C1 segment of cervical spinal cord (tissue), 14 donors: ENCODE measurements at places on chromosomes 1 and 21.

DNA sequence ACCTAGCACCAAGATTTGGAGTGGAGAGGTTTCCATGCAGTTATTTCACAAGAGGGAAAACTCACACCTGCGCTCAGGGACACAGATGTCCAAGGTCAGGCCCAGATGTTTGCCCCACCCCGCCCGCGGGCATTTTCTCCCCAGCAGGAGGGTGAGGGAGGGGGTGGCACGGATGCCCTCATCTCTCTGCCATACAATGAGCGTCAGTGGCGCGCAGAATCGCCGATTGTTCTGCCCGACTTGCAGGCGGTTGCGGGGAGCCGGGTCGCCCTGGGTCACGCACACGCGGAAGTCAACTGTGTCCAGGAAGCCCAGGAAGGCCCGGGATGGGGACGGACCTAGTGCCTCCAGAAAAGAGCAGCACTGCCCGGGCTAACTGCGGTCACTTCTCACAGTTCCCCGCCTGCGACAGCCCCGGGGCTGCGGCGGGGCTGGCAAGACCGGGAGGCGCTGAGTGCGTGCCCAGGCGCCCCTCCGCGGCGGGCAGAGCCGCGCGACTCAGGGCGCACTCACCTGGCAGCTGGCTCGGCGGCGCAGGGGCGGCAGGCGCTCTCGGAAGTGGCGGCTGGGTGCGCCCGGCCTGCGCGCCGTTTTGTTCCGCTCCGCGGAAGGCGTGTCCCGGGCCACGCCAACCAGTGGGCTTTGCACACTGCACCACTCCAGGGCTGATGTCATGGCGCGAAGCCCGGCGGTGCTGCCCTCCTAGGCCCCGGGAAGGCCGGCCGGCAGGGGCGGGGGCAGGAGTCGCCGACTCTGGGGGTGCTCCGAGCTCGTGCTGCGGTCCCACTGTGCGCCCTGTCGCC, at the start of gene CSRP1:
Gene CSRP1 (minus strand): TSS at position 567 of the 803 bp plus-strand sequence. CDS start 10,820 bp downstream, outside the sequence.
- no peak for DNase-seq

DNA sequence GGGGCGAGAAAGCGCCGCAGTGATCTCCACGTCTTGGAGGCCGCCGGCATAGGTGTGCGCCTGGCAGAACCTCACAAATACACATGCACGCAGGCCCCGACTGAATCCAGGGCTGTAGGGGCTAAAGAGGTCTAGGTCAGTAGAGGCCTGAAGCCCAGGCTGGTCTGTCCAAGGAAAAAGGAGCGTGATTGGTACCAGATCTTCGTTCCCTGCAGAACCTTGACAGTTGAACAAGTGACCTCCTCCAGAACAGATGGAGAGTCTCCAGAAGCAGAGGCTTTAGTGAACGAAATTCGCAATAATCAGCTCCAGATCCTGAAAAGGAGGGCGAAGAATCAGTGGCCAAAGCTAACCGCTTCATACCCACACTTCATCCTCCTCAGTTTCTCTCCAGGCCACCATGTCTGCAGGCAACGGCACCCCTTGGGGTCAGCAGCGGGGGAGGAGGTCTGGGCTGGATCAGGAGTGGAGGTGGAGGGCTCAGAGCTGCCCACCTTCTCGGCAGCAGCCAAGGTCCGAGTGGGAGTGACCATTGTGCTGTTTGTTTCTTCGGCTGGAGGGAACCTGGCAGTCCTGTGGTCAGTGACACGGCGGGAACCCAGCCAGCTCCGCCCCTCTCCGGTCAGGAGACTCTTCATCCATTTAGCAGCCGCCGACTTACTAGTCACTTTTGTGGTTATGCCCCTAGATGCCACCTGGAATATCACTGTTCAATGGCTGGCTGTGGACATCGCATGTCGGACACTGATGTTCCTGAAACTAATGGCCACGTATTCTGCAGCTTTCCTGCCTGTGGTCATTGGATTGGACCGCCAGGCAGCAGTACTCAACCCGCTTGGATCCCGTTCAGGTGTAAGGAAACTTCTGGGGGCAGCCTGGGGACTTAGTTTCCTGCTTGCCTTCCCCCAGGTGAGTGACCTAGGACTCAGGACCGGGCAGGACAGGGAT, 749 bp upstream of the PEX11B start:
- no peak for DNase-seq

DNA sequence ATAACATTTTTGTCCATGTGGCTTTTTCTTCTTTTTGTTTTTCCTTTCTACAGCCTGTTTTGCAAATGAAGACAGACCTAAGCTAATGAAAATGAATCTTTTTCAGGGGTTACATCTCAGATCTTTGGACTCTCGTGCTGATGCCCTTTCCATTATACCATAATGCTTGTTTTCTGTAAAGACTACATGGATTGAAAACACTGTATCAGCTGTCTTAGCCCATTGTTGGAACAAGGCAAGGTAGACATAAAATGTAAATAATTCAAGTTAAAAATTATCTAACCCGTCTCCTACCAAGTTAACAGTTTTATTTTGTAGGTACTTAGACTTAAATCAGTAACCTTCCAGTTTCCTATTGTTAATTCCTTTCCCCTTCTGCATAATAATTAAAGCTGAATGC, 44.9 kb downstream of the RPRD2 start:
- no peak for DNase-seq

- no peak for DNase-seq
These were observed 6.0 kb downstream of the FCRLB start for GRCh38 chr1:161727256-161727924.

GRCh38 chr1:64574301-64574700, 104.4 kb downstream of the CACHD1 start:
- no peak for DNase-seq

GRCh38 chr1:10685196-10685807, 111.1 kb downstream of the CASZ1 start:
- no peak for DNase-seq

DNA sequence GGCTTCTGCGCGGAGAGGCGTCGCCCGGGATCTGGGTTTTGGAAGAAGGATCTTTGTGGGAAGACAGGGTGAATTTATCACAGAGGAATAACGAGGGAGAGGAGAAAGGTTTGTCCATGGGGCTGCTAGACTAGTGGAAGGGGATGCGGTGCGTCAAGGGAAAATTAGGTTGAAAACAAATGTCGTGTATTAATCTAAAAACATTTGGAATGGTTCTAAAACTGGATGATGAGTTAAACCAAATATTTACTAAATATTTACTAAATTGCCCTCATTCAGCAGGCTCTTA, 647 bp downstream of the RO60 start:
- DNase-seq, result no peak
